ENCODE measurements at places on chromosomes 2 and 18.

DNA sequence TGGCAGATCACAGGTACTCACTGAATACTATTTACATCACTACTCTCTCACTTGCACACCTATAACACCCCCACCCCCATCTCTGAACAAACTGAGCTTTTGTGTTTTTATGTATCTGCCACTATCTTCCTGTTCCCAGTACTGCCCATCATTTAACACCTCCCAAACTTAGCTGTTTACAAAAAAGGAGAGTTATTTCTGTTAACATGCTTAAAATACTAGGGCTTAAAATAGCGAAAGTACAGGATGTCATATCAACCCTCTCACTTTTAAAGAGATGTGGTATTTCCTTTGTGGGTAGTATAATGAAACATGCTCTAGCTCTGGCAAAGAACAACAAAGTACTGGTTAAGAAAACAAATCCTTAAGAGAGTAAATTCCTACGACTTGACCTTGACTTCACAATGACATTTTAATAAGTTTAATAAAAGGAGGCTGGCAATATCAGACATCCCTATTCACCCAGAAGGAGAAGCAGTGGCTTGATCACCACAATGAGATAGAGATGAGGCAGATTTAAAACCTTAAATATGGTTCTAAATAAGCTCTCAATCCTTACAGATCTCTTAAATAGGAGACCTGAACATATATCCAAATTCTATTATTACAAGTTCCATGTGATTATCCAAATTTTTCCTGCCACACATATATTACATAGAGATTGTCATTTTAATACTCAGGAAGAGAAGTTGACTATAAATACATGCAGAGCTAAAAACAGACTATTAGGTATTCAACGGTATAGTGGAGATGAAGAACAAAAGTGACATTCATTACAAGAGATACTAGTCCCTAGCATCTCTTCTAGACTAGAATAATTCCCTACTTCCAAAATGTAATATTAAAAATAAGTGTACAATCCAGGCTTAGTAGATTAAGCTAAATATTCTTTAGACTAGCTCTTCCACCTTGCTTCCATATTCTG lies 36.9 kb downstream of the TRAK2 start:
- DNase-seq = no peak

- no peak for DNase-seq
Measured at GRCh38 chr2:96552315-96553175, 16.0 kb downstream of the ARID5A start.

DNA sequence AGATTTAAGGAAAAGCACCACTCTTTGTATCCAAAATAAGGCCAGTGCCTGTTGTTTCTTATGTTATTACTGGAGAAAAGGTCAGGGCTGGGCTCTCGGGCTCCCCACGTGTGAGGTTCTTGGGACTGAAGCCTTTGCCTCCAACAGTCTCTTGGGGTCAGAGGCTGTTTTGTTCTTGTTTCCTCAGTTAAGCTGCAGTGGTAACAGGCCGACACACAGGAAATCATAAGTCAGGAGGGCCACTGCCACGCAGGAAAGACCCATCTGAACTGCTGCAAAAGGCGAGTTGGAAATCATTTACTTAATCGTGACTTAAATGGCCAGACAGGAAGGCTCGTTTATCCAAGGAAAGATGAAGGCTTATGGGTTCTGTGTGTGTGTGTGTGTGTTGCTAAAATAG lies 30.3 kb upstream of the IL37 start:
- DNase-seq = no peak

- no peak for DNase-seq
Measured at GRCh38 chr2:26590980-26591618, 50.1 kb downstream of the CIB4 start.

DNA sequence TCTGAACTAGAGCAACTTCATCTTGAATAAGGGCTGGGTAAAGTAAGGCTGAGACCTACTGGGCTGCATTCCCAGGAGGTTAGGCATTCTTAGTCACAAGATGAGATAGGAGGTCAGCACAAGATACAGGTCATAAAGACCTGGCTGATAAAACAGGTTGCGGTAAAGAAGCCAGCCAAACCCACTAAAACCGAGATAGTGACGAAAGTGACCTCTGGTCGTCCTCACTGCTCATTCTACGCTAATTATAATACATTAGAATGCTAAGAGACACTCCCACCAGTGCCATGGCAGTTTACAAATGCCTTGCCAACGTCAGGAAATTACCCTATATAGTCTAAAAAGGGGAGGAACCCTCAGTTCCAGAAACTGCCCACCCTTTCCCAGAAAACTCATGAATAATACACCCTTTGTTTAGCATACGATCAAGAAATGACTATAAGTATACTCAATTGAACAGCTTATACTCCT lies 109.1 kb downstream of the FIGN start:
- DNase-seq = peak; percentile 94

GRCh38 chr2:178306352-178307073 lies 112.2 kb downstream of the OSBPL6 start:
- DNase-seq = no peak

GRCh38 chr2:195945056-195945455 lies 123.6 kb downstream of the DNAH7 start:
- no peak for DNase-seq

DNA sequence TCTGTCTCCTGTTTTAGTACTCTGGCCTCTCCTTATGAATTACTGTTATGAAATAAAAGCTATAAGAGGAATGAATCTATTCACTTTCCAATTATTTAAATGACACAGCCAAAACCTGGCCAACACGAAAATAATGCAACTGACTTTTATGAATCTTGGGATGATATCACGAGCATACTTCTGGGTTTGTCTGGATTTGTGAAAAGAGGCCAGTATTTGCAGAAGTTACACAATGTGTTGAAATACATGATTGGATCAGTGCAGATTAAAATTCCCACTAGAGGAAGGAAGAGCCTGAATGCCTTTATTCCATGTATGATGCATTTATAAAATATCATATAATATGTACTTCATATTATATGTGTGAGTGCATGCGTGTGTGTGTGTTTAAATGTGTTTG lies 418.2 kb downstream of the GRB14 start:
- no peak for DNase-seq

- no peak for DNase-seq
Measured at GRCh38 chr18:75157851-75158250, 51.1 kb downstream of the PTGR3 start.

GRCh38 chr2:100419915-100420314 lies 2.4 kb upstream of the CHST10 start:
- no peak for DNase-seq

GRCh38 chr2:142065156-142065555 lies 65.7 kb downstream of the LRP1B start:
- DNase-seq = no peak

DNA sequence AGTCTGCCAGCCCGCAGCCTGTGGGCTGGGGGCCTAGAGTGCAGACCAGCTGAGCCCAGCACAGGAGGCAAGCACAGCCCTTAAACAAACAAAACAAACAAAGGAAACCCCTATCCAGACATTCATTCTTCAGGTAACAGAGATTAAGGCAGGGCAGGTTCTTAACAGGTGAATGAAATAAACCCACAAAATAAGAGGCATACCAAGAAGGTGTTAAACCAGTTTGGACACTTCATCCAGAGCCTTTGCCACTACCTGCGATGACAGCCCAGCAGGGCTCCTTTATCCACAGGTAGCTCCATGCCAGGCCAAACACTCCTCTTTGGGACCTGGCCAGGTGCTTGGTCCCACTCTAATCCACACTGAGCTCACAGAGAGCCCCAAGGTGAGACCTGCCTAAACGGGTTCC lies 209.7 kb upstream of the SIX2 start:
- no peak for DNase-seq
